ENCODE measurements at places on chromosomes 7 and 10. TPM values are rescaled to one million over a fixed set of nuclear protein-coding genes. Genes with fewer than 3 reads are reported as not detected.

Gene IPMK
- total RNA-seq: 3.5 TPM

GRCh38 chr10:116001262-116001857 is 271.6 kb downstream of the GFRA1 start:
- no peak for DNase-seq

Gene UNC5B
- total RNA-seq: 5.4 TPM

GRCh38 chr10:1048349-1048731 is 579 bp downstream of the IDI1 start:
- peak; percentile 17 for DNase-seq

DNA sequence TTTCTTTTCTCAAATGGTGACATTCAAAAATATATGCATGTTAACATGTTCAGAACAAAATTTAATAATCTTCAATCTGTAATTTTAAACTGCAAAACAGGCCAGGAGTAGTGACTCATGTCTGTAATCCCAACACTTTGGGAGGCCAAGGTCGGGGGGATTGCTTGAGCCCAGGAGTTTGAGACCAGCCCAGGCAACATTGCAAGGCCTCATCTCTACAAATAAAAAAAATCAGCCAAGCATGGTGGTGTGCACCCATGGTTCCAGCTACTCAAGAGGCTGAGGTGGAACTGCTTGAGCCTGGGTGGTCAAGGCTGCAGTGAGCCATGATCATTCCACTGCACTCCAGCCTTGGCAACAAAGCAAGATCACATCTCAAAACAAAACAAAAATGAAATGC is 394.3 kb downstream of the PARD3 start:
- no peak for DNase-seq

Gene LRGUK
- not detected for total RNA-seq

GRCh38 chr7:82397879-82398524 is 45.6 kb downstream of the CACNA2D1 start:
- no peak for DNase-seq

DNA sequence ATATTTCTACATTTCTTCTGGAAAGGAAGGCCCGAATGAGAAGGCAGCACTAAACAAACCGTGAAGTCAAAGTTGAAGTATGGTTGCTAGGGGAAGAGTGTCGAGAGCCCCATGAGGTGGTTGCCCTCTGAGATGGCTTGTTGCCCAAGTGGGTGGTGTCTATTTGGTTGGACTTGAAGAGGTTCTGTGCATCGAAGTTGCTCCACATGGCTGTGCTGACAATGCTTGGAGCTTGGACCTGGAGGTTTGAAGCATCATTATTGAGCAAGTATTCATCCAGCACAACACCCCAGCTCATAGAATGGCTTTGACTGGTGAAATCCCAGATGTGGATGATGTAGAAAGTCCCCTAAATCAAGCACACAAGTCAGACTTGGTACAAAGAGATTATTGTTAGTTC is 165.2 kb upstream of the CDCA7L start:
- no peak for DNase-seq

DNA sequence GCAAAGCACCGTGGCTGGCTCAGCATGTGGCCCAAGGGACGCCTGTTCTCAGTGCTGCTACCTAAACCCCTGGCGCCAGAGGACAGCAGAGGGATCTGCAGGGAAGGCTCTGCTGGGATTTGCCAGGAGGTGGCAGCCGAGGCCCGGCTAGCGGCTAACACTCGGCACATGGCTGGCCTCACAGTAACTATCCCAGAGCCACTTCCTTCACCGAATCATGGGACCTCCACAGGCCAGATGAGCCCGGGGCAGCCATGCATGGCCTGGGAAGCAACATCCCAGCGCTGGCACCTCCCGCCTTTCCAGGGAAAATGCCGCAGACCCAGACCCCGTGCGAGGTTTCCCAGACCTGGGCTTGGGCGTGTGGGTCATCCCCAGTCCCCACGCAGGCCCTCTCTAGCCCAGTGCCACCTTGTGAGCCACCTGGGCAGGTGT is 36.4 kb downstream of the DPYSL4 start:
- DNase-seq: peak; percentile 86

Gene TMEM270
- not detected for total RNA-seq

Gene SUGCT
- 9.4 TPM for total RNA-seq

DNA sequence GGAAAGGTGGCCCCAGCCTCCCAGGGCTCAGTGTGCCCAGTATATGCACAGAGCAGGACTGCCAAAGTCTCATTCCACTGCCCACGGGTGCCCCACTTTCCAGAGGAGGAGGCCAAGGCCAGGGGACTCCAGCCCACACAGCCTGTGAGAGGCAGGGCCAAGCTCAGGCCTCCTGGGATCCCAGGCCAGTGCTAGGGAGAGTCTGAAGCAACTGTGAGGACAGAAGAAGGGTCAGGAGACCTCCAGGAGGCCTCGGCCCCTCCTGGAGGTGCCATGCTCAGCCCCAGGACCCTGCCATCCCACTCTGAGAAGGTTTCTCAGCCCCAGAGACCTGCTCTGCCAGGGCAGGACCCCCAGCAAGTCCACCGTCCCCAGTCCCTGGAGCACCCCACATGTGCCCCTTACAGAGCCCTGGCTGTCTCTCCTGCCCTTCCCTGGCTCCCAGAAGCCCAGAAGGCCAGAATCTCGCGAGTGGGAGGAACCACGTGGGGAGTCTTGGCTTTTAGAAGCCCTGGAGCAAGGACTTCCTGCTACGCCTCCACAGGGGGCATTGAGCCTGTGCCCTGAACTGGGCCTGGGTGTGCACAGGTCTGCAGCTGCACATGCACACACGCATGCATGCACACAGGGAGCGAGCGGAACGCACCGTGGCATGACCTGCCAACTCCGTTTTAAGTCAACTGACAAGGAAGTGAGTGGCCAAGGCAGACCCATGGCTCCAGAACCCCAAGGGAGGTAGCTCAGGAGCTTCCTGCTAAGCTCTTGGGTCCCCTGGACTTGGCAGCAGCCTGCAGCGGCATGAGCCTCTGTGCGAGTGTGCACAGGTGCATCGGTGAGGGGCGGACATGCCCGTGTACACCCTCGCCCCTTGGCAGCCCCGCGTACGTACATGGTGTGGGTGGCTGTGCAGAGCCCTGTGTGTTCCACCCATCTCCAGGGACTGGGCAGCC is 33.6 kb downstream of the ZCCHC24 start:
- no peak for DNase-seq

GRCh38 chr10:104255311-104255981 is 754 bp downstream of the GSTO1 start:
- DNase-seq: peak; percentile 73

- no peak for DNase-seq
These were observed 208.2 kb downstream of the MAD1L1 start for GRCh38 chr7:2024567-2024918.

DNA sequence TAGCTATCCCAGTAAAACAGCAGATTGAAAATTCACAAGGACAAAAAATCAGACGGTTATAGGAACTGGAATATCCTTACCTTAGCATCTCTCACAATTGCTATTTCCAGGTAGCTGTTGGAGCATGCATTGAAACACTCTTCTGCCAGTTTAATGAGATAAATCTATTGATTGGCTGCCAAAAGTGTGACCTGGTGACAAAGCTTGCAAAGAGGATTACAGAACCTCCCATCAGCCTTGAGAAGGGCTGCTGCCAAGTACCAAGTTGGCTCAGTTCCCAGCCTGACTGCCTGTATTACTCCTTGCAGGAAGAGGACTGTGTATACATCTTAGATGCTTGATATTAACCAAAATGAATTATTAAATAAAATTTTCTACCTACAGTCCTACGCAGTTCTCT is 5.1 kb downstream of the PRLHR start:
- peak; percentile 12 for DNase-seq

Gene HYAL4
- total RNA-seq: not detected

Gene ABCC2
- total RNA-seq: 1.3 TPM

- DNase-seq: no peak
These were observed 20.2 kb downstream of the TAS2R16 start for GRCh38 chr7:122975341-122975740.

Gene FOXP2
- not detected for total RNA-seq

Gene ST8SIA6
- not detected for total RNA-seq

DNA sequence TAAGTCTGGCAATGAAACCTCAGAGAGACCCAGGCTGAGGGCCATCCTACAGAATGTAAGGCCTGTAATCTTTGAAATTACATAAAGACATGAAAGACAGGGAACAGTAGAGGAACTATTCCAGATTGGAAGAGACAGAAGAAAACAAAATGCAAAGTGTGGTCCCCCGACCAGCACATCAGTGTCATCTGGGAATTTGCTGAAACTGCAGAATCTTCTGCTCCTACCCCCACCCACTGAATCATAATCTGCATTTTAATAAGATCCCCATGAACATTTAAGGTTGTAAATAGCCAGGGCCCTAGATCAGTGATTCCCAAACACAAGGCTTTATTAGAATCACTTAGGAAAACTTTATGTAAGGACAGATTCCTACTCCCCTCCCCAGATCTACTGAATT is 154.4 kb downstream of the NOC3L start:
- no peak for DNase-seq

- DNase-seq: no peak
These were observed 38.8 kb downstream of the GBX1 start for GRCh38 chr7:151128716-151129115.

GRCh38 chr10:69910561-69910960 is 108.9 kb downstream of the COL13A1 start:
- DNase-seq: no peak

DNA sequence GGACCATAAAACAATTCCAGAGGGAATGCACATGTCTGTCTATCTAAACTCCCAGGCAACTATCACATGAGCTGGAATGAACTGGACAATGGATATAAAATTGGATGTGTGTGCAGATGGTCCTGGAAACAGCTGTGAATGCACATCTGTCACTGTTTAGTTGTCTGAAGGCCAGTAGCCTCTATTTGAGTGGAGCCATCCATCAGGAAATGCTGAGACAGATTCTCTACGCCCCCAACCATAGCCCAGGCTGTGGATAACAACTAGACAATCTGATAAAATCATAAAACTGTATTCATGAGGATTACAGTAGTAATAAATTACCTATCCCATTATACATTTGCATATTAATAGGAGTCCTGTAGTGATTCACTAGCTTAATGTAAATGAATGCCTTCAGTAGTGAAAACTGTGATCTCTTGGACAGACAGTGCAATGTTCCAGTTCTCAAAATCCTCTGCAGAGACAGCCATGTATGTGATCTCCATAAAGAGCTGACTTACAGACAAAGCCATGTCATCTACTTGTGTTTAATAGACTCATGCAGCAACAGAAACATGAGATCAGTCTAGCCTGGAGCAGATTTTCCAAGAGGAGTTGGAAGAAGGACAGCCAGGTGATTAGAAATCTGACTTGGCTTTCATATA is 907.6 kb downstream of the KCNMA1 start:
- DNase-seq: no peak

DNA sequence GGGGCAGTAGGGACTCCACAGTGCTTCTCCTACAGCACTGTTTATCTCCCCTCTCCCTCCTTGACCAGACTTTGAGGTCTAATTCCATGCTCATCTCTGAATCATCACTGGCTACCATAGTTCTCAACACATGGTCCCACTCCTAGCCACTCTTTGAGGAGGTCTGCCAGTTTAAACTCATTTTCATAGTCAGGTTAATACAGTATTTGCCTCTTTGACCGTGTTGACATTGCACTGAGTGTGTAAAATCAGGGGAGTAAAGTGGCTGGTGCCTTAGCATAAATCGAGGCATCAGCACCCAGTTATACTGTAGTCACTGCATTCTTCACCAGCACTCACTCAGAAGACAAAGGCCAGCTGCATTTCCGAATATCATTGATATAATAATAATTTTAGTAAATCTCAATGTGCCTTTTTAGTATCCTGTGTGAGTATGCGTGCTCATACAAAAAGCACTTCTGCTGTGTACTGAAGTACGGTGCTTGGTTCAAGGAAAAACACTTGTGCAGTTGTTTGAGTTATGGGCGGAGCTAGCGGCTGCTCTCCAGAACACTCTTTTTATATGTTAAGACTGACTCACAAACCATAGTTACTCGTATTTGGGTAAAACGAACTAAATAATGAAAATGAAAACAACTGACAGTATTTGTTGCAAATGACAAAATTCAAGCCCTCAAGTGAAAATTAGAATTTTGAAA is 89.7 kb downstream of the GALNT11 start:
- DNase-seq: no peak

GRCh38 chr10:35592441-35592840 is 12.7 kb upstream of the GJD4 start:
- no peak for DNase-seq

Gene CAV1
- 938 TPM for total RNA-seq

- no peak for DNase-seq
These were observed 128.4 kb downstream of the NSUN6 start for GRCh38 chr10:18523025-18523424.

Gene IFIT1B
- not detected for total RNA-seq

Gene TMEM213
- not detected for total RNA-seq

Gene MYPN
- total RNA-seq: 74.2 TPM

DNA sequence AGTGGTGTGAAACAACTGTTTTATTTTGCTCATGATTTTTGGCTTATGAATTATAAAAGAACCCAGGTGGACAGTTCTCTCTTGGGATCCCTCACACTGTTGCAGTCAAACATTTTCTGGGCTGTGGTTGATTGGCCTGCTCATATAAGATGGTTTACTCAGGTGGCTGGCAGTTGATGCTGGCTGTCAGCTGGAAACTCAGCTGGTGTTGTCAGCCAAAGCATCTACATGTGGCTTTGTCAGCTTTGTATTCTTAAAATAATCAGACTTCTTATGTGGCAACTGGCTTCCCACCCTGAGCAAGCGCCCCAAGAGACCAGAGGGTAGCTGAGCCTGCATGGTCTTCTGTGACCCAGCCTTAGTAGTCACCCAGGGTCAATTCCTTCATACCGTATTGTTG is 534.7 kb downstream of the NRG3 start:
- DNase-seq: no peak

Gene CXCL12
- 207 TPM for total RNA-seq

- DNase-seq: no peak
These were observed 74.1 kb upstream of the UNC5B start for GRCh38 chr10:71138166-71138830.

Gene MICU1
- 62.7 TPM for total RNA-seq

GRCh38 chr10:62189131-62189530 is 79.5 kb downstream of the RTKN2 start:
- no peak for DNase-seq

Gene GPR22
- total RNA-seq: not detected

Gene EVX1
- total RNA-seq: not detected

- peak; percentile 14 for DNase-seq
These were observed 27.4 kb downstream of the MINPP1 start for GRCh38 chr10:87531908-87532622.
